ENCODE measurements at places on chromosomes 11 and 22. TPM values are rescaled to one million over a fixed set of nuclear protein-coding genes. Genes with fewer than 3 reads are reported as not detected.
A peak's percentile ranks its signal among the peaks of the same experiment; 100 is the strongest.

BLID gene
- not detected for total RNA-seq

SLC1A2 gene
- not detected for total RNA-seq

GSTP1 gene
- 187 TPM for total RNA-seq

DNA sequence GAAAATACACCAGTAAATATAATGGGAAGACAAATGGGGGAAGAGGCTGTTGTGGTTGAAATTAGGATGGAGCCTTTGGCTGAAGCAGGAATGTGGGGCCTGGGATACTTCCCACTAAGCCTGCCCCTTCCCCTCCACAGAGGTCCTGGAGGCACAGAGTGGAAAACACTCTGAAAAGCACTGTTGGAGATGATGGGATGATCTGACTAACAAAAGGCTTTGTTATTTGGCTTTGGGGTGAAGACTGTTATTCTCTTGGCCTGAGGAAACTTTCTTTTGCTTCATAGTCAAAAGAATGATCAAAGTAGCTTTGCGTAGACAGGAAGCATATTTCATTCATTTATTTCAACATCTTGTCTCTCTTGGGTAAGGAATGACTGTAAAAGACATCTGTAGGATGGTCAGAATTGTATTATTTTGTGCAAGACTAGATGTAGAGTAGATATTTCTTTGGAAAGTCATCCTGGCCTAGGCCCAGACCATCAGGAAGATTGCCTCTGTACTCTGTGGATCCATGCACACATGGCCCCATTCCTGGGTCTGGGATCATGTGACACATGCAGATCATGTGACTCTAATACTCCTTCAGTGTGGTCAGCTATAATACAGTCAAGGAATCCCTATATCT, 111.4 kb downstream of the SPON1 start:
- no peak for ATAC-seq

GRCh38 chr11:12118949-12119348, 8.6 kb downstream of the MICAL2 start:
- ATAC-seq = no peak

DNA sequence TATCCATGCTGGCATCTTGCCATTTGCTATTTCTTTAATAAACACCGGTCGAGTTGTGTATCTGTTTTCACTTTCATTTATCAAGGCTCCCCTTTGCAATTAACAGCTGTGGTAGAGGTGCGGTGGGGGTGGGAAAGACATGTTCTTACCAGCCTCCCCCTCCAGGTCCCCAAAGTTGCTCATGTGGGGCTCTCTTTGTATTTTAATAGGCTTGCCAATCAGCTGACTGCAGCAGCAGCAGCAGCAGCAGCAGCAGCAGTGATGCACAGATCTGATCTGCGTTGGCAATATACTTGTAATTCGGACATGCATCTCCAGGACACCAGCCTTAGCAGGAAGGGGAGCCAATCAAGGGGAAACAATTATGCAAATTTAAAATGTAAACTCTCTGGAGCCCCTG, 40.3 kb upstream of the E2F8 start:
- no peak for ATAC-seq

GRCh38 chr22:47067321-47067890, 305.0 kb downstream of the TBC1D22A start:
- ATAC-seq = no peak

- ATAC-seq = peak; percentile 48
Measured at GRCh38 chr11:117426297-117426685, 98.6 kb downstream of the CEP164 start.

DNA sequence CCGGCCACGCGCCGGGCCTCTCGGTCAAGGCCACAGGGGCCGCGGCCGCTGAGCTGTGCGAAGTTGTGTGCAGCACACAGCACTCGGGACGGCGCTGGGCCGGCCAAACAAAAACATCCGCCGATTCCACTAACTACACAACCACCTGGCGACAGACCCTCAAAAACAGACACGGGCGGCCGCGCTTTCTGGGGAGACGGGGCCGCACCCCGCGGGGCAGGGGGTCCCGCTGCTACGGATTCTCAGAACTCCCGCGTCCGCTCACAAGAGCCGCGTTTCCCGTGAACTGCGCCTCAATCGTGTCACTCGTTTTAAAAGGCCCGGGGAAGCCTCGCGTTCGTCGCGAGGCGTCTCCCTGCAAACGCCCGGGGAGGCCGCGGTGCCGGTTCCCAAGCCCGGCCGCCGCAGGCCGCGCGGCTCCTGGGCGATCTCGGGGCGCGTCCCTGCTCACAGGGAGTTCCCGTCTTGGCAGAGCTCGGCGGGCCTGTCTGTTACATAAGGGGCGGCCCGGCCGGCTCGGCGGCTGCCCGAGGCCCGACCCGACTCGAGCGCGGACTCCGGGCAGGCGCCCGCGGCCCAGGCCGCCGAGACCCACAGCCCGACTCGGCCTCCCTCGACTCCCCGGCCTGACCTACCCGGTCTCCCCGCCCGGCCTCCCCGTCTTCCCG, 936 bp downstream of the BRD1 start:
- ATAC-seq = peak; percentile 16

DNA sequence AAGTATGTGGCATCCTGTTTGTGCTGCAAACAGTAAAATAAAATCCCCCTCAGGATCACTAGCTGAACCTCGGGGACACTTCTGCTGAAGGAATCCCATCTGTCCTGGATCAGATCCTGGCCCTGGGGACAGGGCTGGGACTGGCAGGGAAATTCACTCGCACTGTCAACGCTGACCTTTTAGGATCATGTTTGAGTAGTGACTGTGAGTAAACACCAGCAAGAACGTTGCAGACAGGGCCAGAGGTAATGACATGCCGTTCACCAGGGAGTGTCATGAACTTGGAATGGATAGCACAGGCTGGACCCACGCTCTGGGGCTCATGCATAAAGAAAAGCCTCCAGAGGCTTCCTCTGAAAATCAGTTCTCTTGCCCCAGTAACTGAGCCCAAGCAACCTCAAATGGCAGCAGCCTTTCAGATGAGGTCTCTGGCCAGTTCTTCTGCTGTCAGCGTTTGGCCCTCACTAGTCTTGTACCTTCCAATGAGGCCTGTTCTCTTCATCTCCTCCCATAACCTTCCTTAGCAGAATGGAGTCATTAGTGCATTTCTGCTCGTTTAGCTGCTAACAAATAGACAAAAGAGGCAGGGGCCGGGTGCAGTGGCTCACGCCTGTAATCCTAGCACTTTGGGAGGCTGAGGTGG, 51.0 kb upstream of the BARX2 start:
- no peak for ATAC-seq

DNA sequence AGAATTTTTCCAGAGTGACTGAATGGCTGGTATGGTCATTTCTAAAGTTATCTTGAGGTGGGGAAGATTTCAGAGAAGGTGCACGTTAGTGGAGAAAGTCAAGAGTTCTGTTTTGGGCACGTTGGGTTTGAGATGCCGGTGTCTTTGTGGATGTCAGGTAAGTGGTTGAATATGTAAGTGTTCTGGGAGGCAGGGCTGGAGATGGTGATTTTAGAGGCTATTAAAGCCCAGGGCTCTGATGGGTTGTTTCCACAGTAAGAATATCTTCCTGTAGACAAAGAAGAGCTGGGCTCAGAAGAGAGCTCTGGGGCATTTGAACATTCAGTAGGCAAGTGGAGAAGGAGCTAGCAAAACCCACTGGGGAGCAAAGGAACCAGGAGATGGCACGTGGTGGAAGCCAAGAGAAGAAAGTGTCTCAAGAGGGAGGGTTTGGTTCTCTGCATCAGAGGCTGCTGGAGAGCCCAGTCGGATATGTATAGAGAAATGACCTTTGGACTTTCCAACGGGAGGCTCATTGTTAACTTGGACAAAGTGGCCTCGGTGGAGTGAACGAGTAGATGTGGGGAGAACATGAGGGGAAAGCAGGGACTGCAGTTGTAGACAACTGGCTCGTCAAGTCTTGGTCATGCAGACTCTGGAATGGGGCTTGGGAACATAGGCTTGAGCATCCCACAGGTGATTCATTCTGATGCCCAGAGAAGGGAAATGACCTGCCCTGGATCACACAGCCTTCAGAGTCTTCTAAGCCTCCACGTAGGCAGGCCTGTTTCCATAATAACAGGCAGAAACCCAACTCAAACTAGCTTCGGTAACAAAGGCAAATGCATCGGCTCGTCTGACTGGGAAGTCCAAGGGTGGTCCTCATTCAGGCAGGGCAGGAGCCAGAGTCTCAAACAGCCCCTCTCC, 98.4 kb upstream of the PARVA start:
- no peak for ATAC-seq

DNA sequence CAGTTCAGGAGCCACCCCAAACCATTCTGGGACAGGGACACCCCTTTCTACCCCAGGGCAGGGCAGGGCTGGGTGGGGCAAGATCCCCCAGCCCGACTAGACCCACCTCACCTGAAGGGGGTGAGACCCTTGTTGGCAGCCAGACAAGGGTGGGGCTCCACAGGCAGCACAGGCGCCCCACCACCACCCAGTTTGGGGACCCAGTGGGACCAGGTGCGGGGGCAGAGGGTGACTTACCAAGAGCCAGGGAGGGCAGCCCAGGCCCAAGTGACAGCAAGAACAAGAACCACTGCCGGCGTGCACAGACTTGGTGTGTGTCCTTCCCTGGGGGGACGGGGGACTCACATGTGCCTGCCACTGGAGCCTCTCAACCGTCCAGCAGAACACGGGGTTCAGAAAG, 2.2 kb downstream of the ADM2 start:
- no peak for ATAC-seq

- ATAC-seq = peak; percentile 100
Measured at GRCh38 chr11:95877291-95877690, 46.6 kb downstream of the MTMR2 start.

GRCh38 chr11:57649826-57650738, at the start of gene YPEL4:
TSS of gene YPEL4 (minus strand) at chr11:57649912. CDS start at chr11:57647107, 2,805 bp downstream.
- peak; percentile 79 for ATAC-seq

GRCh38 chr11:10204021-10204420, 90.0 kb downstream of the SBF2 start:
- ATAC-seq = no peak

GRCh38 chr22:48053973-48054372, 1291.5 kb downstream of the TBC1D22A start:
- ATAC-seq = no peak

GRCh38 chr11:85062659-85063058, 564.5 kb downstream of the DLG2 start:
- ATAC-seq = no peak
